ENCODE measurements at places on chromosomes 5 and 9.

DNA sequence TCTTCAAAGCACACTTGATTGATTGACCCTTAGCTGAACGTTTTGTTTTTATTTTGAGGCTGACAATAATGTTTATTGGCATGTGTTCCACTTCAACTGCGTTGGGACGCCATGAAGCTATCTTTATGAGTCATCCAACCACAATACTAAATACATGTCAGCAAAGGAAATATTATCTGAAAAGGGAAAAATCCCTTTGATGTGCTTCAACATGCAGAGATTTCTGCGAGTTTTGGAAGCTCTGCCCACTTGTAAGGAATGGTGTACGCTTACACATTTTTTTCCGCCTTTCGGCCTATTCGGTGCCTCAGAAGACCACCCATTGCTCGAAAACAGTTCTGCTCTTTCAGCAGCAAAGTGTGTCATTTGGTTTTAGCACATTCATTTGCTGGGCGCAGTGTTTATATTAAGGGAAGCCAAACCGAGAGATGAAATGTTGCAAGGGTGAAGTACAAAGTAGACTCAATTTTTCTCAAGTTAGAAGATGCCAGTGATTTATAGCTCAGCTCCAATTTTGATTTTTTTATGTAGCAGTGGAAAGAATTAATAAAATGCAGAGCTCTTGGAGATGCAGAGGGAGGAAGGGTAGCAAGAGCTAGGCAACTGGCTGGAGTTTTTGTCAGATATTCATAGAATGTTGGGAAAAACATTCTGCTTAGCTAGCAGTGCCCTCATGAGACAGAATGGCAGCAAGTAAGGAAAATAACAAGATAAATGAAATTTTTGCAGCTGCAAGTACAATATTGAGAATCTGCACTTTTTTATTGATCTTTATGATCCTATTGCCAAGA lies 68.9 kb downstream of the PRDM6 start:
- no peak for DNase-seq

- no peak for DNase-seq
These were observed 271.4 kb downstream of the TLE1 start for GRCh38 chr9:81417941-81418340.

DNA sequence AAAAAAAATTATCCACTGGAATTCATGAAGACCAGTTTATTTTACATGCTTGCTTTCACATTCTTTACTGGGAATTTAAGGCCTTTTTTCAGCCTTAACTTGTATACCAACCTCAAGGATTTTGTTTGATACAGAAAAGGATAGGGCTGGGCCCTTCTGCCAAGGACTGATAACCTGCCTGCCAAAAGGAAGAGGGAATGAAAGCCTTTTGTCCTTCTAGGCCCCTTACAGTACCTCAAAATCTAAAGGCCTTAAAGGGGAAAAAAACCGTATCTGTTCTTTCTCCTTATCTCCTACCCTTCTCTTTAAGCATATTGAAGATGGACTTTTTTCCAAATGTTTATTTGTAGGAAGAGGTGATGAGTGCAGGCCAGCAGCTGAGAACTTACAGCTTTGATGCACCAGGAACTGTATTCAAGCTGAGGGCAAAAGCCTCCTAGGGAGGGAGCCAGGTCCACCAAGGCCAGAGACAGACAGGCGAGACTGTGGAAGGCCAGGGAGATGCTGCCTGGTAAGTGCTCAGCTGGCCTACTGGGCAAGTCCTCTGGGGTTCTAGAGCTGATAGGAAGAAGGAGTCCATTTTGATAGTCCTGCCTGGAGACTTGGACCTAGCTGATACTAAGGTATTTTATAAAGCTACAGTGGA lies 31.8 kb downstream of the FAXDC2 start:
- no peak for DNase-seq

- DNase-seq, result no peak
These were observed 23.0 kb upstream of the FOXI1 start for GRCh38 chr5:170082701-170083100.

DNA sequence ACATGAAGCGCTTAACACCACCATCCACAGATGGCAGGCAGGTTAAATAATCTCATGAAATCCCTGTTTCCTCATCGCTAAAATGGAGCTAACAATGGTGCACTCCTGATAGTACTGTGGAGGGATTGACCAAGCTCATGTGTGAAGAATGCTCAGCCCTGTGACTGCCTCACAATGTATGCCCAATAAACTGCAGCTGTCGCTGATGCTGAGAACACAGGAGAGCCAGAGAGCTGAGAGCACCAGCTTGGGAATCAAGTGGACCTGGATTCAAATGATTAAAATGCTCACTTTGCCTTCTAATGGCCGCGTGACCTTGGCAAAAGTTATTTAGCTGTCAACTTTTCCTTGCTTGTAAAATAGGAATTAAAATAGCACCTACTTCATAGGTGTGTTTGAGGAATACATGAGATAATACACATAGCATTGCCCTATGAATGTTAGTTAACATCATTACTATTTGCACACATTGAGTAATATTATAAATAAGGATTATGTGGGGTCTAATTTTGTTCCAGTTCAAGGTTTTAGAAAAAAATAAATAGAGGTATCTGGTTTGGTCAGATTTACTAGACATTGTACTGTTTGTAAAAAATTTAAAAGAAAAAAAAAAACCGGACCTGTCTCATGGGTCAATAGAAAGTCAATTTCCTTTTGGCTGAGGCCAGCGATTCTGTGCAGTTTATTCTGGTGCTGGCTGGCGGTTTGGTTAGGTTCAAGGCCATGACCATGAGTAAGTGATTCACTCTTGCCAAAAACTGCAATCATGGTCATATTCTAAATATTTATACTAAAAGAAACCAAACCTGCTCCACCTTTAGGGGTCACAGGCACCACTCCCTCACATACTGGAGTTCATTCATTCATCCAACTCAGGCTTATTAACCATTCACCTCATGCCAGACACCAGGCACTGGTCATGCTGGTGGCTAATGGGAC lies 101.3 kb downstream of the SH3TC2 start:
- no peak for DNase-seq

DNA sequence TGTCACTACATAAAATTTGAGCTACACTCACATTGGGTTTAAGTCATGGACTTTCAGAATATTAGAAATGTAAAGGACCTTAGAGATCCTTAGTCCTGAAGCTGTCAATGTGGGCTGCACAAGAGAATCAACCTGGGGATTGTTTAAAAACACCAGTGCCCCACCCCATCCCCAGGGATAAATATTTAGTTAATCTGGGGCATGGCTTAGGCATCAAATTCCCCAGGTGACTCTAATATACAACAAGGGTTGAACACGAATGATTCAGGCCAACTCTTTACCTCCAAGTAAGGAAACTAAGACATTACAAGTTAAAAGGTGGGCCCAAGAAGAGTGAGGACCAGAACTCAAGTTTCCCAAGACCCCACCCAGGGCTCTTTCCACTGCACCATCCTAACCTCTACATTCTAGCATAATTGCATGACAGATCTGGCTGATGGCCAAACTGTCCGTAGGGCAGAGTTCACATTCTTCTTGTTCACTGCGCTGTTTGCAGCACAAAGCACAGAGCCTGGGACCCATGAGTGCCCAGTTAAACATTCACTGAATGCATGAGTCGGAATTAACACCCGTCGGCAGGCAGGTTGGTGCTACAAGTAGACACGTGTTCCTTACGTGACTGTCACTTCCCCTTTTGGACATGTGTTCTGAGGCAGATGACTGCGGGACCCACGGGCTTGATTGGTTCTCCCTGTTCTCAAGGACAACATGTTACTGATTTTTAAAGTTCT lies 25.2 kb downstream of the CYFIP2 start:
- DNase-seq, result no peak

GRCh38 chr5:111958851-111959250 lies 201.9 kb upstream of the NREP start:
- no peak for DNase-seq

- no peak for DNase-seq
These were observed 187.3 kb downstream of the DIRAS2 start for GRCh38 chr9:90455316-90455715.

- no peak for DNase-seq
These were observed 608.6 kb upstream of the DAB2 start for GRCh38 chr5:40033411-40033810.
